ENCODE measurements at places on chromosomes 12 and 14.

GRCh38 chr12:120473807-120474615 is 4.5 kb upstream of the SRSF9 start:
- DNase-seq, result no peak

GRCh38 chr12:114667669-114668150 is 16.3 kb downstream of the TBX3 start:
- DNase-seq, result no peak

DNA sequence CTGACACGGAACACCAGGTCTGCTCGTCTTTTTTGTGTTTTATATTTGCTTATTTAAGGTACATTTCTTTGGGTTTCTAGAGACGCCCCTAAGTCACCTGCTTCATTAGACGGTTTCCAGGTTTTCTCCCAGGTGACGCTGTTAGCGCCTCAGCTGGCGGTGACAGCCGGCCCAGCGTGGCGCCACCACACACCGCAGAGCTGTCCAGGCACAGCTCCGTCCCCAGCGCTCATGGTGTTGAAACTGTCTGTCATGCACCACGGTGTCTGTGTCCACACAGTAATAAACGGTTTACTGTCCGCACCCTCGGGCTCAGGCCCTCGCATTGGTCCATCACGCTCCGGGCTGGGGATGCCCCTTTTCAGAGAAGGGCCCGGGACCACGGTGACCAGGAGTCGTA is 15.5 kb downstream of the DEGS2 start:
- no peak for DNase-seq

- no peak for DNase-seq
These were observed 45.7 kb downstream of the CCDC91 start for GRCh38 chr12:28235985-28236384.

DNA sequence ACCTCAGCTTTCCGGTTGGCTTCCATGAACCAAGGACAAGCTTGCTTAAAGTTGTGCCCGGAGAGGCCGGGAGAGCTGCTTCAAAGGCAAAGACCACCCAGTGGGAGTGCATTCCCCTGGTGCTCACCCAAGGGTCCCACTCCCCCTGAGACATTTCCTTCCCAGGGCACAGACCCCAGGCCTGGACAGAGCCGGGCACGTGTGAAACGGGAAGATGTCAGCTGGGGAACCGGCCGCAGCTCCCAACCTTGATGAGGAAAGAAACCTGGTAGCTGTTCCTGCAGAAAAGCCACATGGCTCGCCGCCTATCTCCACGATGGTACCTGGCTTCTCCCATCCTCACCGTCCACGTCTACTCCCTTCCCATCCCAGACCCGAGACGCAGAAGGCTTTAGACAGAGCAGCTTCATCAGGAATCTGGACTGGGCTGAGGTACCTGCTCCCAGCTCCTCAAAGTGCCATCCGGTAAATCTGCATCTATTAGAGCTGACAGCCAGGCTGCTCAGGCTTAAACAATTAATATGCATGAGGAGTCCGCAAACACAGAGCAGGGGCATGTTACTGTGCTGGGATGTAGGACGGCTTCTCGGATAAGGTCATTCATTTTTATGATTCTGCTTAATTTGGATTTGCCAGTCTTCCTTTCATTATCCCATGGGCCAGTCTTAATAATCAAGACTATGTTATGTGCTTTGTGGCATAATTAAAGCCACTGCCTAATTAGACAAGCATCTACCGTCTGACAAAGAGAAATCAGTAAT is 53.1 kb downstream of the GALNT9 start:
- no peak for DNase-seq

Measured in fibroblast of skin of right quadriceps (primary cell).